ENCODE measurements at places on chromosomes 6 and 20.

GRCh38 chr20:38514185-38514584 is 41.5 kb downstream of the RALGAPB start:
- no peak for DNase-seq

DNA sequence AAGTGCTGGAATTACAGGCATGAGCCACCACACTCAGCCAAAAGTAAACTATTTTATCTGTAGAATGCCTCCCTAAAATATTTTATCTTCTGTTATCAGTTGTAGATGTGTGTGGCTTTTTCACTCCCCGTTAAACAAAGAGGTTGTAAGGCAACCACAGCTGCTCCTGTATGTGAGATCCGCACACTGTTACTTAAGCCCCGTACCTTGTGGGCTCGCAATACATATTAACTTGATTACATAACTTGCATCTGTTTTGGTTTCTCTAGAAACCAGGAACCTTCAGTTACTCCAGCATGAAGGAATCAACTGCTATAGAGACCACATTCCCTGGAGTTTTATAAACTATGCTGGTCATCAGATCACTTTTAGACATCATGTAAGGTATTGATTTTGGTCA is 420.1 kb upstream of the SLC35B3 start:
- no peak for DNase-seq

GRCh38 chr6:114833211-114833610 is 490.4 kb upstream of the HS3ST5 start:
- DNase-seq, result no peak

DNA sequence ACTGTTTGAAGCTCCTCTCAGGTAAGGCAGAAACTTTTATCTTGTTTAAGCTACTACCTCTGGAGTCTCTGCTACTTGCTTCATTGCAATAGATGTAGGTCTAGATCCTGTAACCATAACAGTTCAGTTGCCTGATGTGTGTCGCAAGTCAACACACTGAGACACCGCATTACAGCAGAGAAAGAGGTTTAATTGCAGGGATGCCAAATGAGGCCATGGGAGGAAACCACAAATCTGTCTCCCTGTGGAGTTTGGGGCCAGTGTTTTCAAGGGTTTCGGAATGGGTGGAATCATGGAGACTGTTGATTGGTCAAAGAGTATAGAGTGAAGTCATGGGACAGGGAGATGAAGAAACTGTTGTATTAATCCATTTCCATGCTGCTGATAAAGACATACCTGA is 57.1 kb upstream of the RBM24 start:
- no peak for DNase-seq

GRCh38 chr6:111899531-111899930 is 26.3 kb upstream of the FYN start:
- no peak for DNase-seq

Measured in naive B cell (primary cell).